ENCODE measurements at places on chromosomes 7 and 10.

GRCh38 chr10:109282510-109282909 lies 640.8 kb downstream of the XPNPEP1 start:
- DNase-seq = peak; percentile 81

DNA sequence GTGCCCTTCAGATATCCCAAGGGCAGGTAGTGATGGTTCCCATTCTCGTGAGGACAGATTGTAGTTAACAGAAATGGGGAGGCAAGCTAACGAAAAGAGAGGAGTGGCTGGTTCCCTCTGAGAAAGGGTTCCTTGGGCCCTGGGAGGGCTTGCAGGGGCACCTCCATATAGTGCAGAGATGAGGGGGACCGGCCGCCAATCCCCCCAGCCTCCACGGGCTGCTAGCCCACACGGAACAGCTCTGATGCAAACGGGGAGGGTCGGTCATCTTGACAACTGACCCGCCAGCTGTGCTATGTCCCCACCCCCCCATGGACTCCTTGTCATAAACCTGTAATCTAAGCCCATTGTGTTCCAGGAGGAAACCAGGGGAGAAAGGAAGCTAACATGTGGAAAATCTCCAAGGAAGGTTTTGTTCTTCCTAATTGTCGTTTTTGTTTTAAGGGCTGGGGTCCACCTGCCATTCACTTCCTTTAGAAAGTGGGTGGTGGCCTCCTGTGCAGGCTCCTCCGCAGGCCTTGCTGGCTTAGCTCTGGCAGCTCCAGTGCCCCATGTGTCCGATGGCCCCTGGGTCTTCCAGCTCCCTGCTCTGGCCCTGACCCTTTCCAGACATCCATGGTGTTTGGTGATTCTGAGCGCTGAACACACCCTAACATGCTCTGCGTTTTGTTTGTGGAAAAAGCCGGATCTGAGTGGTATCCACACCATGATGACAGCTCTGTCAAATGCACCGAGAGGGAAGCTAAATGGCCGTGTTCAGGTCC lies 15.9 kb downstream of the ADCY1 start:
- DNase-seq = no peak

DNA sequence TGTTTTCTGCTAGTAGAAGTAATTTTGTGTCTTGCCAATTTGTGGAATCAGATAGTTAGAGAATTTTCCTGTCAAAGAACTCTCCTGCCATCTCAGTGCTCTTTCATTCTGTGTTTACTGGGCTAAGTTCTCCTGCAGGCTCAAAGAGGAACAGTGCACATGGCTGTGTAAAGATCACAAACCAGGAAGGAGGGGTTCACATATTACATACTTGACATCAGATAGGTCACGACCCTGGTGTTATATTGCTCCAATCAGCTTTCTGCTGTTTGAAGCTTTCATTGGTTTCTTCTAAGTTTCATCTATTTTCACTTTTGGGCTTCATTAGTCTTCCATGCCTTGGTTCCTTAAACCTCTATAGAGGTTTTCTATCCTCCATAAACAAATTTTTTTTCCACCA lies 13.5 kb upstream of the ELMO1 start:
- no peak for DNase-seq

DNA sequence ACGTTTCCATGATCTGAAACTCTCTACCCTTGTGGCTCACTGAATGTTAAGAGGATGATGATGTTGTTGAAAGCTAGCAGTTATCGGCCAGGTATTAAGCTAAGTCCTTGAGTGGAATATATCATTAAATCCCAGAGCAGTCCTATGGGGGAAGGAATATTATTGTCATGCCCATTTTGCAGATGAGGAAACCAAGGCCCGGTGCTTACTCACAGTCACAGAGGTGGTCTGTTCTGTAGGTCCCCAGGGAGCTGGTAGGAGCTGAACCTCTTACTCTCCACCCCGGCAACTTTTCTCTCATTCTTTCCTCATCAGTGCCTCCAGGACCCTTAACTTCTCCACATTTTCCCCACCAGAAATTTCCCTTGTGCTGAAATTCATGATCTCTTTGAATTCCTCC lies 62.6 kb downstream of the ARMC3 start:
- DNase-seq = no peak

- DNase-seq = peak; percentile 26
These were observed 159.4 kb downstream of the OAT start for GRCh38 chr10:124259139-124259825.

DNA sequence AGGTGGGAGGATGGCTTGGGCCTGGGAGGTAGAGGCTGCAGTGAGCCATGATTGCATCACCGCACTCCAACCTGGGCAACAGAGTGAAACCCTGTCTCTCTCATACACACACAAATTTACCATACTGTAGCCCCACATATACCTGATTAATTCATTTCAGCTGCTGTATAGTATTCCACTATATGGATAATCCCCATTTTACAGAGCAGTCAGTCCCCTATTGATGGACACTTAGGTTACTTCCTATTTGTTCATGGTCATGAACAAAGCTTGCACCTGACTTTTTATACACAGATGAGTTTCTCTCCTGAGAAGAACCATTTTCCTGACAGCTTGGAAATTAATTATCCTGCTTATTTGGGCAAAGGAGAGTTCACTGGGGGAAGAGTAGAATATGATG lies 59.2 kb downstream of the EMX2 start:
- no peak for DNase-seq

GRCh38 chr10:50992356-50992901 lies 81.9 kb upstream of the PRKG1 start:
- no peak for DNase-seq

GRCh38 chr10:80259405-80259871 lies 30.0 kb downstream of the MAT1A start:
- peak; percentile 29 for DNase-seq

- peak; percentile 52 for DNase-seq
These were observed 21.0 kb downstream of the ZCCHC24 start for GRCh38 chr10:79424221-79425073.

DNA sequence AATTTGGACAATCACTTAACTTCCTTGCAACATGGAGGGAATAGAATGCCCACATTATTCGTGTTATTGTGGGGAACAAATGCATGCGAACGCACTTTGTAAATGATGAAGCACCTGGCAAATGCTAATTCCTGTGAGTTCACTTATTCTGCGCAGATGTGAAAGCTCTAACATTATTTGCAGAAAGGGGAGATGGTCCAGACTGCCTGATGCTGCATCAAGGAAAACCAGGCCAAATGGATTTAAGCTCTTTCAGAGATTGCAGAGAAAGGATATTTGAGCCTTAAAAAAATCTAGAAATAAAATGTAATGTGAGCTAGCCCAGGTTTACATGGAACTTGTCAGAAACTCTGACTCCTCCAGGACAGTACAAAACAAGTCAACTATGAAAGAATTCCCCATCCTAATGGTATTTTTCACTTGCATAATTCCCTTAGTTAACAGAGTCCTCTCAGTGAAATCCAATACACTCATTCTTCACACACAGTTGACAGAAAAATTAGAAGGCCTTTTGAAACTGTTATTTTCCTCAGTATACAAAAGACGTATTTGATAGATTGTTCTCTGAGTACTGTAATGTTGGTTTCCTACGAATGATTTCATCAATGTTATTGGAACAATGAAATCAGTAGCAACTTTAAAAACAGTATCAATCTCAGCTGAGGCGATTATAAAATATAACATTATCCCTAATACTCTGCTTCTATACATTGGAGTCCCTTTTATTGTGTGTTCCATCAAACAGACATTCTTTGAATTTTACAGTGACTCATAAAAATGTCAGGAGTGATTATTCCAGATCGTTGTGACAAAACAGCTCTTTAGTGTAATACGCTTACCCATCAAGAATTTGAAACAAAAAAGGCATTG lies 136.3 kb upstream of the ANK3 start:
- peak; percentile 49 for DNase-seq

- no peak for DNase-seq
These were observed 33.1 kb downstream of the PRR15 start for GRCh38 chr7:29596593-29597178.

DNA sequence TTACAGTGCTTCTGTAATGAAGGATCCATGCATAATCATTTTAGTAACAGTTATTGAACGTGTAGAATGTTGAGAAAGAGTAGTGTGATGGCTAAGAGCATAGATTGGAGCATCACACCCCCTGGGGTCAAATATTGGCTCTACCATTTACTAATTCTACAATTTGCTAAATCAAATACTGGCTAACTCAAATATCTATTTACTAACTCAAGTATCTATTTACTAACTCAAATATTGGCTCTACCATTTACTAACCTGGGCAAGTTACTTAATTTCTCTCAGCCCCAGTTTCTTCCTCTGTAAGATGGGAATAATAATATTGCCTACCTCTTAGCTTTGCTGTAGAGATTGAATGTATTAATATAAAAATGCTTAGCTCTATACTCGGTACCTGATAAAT lies 64.0 kb downstream of the CDK14 start:
- DNase-seq = no peak

DNA sequence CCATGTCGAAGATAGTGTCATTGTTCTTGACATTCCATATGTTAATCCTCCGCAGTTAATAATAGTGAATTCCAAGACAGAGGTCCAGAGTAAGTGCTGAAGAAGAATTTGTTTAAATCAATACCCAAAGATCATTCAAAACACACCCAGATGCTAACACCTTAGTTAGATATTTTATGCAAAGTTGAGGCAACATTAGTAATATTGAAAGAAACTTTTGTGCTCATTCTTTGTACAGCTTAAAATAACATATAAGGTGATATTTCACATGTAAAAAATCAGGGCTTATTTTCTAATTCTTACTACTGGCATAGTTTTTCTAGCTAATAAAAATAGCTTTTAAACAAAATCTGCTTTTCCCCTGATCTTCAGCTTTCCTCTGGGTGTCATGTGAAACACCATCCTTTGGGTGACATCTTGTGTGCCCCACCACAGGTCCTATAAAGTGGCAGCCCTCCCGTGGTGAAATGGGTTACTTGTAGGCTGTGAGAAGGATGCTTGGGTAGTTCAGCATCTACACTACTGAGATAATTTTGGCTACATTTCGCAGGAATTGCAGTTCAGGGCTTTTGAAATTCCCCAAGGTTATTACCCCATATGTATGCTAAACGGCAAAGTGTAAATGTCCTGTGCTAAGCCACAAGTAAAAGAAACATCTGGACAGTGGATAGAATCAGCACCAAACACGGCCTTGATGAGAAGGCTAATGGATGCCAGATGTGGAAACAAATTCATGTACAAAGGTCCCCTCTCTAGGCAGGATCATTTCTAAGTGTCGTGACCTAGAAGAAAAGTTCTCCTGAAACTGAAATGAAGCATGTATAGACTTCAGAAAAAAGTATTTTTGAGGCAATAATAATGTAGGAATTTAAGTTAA lies 105.4 kb downstream of the GRM3 start:
- DNase-seq = no peak

DNA sequence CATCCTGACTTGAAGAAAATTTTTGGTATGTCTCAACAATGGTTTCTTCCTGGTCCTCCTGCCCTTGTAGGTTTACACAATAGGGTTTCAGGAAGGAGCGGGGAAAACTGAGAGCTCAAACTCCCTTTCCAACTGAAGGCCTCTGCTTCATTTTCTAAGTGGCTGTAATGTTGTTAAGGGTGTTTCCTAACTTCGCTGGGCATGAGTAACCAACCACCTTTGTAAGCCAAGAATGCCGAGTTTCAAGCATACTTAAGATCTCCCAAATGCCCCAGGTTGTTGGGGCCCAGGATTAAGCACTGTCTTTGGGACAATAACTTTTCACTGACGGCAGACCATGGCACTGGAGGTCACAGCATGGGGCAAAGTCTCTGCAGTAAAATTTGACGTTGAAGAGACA lies 33.6 kb upstream of the DRGX start:
- no peak for DNase-seq

- DNase-seq = no peak
These were observed 483.0 kb upstream of the C7orf33 start for GRCh38 chr7:148107443-148108127.

GRCh38 chr10:51308116-51308515 lies 233.8 kb downstream of the PRKG1 start:
- DNase-seq = no peak

GRCh38 chr7:17846935-17847334 lies 93.4 kb downstream of the SNX13 start:
- DNase-seq = no peak

GRCh38 chr7:138089080-138089901 lies 13.0 kb downstream of the AKR1D1 start:
- no peak for DNase-seq

- DNase-seq = peak; percentile 30
These were observed 613 bp downstream of the USP6NL start for GRCh38 chr10:11610826-11611247.

DNA sequence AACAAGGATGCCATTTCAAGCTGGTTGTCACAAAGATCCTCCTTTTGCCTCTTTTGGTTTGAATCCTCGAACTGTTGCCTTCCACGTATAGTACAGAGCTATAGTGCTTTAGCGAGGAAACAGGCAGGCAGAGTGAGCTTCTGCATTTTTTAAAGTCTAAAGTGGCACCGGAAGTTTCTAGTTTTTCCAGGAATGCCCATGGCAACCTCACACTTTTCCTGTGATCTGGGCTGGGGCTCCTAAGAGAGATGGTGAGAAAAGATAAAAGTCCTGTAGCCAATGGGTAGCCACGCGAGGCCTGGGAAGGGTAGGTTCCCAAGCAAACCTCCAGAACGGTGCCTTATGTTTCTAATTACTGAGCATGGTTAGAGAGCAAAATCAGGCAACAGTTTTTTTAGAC lies 76.7 kb downstream of the CALD1 start:
- peak; percentile 67 for DNase-seq

GRCh38 chr7:130913639-130914553 lies 179.9 kb upstream of the KLF14 start:
- no peak for DNase-seq

GRCh38 chr7:51482976-51483375 lies 166.4 kb upstream of the COBL start:
- no peak for DNase-seq

DNA sequence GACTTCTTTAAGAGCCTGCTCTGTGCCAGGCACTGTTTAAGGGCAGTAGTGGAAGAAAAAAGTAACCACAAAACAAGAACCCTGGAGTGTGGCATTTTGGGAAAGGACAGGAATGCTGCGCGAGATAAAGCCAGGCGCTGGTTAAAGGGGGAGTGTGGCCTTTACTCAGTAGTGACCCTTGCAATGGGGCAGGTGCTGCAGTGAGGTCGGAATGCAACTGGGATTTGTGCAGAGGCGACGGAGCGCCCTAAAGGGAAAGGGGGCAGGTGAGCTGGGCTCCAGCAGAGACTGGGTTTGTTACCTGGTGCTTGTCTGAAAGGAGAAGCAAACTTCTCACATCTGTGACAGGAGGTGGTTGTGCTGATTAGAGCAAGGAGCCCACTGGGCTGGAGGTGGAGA lies 263.6 kb downstream of the ACTR3B start:
- no peak for DNase-seq

- DNase-seq = no peak
These were observed 26.1 kb upstream of the GALNTL5 start for GRCh38 chr7:151930026-151930653.

DNA sequence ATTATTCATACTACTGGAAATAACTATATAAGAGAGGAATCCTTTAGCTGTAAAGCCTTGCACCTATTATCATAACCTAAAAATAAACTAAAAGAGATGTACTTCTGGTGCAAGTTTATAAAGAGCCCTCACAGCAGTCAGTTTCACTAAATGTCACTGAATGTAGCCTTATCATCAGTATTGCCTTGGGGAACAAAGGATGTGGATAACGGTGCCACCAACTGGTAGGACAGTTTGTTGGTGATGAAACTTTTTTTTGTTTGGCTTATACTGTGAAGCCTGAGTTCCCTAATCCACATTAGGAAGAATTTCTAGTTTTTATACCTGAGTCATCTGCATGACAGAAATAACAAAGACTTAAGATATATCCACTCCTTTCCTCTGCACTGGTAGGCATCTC lies 117.9 kb upstream of the COL1A2 start:
- peak; percentile 67 for DNase-seq

- no peak for DNase-seq
These were observed 19.5 kb downstream of the ATP6V1F start for GRCh38 chr7:128882134-128882533.

Data from fibroblast of skin of back (primary cell).